NCI-H1436 (cell line): ENCODE measurements at places on chromosomes 11 and 22.

DNA sequence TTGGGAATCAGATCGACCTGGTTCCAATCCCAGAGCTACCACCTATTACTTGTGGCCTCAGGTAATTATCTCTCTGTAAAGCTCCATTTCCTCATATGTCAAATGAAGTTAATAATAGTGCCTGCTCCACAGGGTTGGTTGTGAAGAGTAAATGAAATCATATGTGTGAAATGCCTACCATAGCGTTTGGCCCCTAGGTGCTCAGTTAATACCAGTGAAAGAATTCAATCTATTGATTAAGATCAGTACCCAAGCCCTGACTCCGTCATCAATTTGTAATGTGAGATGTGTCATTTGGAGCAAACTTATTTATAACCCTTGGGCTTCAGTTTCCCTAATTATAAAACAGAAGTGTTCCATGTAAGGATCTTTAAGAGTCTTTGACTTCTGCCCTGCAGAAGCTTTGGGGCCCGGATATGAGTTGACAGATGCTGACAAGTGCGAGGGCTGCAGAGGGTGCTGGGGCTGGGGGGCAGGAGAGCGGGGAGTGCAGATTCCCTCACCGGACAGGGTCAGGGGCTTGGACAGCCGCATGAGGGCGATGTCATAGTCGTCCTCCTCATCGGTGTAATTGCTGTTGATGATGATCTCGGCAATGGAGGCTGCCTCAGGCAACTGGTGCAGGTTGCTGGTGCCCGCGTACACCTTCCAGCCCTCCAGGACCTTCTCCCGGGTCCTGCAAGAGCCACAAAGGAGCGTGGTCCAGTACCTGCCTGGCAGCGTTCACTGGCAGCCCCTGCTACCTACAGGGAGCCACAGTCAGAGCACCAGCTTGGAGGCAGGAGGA lies 20.9 kb downstream of the TMPRSS13 start:
- DNase-seq: no peak

- no peak for DNase-seq
Observed at GRCh38 chr22:46513908-46514550, 23.4 kb downstream of the CELSR1 start.

DNA sequence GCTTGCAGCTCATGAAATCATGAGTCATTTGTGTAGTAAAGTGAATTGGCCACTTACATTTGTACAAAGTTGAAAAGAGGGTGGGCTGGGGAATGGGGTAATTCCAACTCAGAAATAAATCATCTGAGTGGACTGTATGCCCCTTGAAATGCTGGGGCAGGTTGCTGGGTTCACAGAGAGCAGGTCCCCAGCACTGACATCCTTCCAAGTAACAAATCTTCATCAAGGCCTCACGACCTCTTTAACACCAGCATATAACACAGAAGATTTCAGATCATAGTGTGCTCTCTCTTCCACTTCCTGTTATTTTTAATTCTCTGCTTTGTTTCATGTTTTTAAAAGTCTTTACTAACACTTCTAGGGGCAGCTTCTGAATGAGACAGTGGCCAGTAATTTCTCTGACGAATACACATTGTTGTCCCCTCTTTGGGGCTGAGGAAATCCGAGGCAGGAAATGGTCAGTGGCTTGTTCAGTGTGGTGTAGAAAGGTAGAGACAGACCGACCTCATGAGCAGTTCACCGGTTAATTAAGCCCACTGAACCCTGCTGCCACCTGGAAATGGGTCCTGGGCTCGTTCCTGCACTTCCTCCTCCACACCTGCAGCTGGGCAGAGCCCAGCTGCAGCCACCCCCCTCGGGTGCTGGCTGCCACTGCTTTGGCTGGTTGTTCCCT lies 127.7 kb downstream of the MAML2 start:
- DNase-seq: no peak

- no peak for DNase-seq
Observed at GRCh38 chr22:32309585-32310251, 47.9 kb upstream of the RFPL3 start.

DNA sequence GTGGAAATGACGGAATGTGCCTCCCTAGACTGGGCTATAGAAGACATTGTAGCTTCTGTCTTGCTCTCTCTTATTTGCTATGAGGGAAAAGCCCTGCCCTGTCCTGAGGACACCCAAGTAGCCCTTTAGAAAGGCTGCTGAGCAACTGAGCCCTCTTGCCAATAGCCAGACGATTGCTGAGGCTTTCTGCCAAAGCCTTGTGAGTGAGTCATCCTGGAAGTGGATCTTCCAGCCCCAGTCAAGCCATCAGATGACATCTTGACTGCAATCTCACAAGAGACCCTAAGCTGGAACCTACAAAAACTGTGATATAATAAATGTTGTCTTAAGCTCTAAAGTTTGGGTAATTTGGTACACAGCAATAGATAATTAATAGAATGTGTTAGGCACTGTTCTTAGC lies 3.9 kb upstream of the TRAF6 start:
- DNase-seq: no peak

- no peak for DNase-seq
Observed at GRCh38 chr22:36714110-36714509, 10.6 kb upstream of the CACNG2 start.

- DNase-seq: no peak
Observed at GRCh38 chr22:45105281-45105702, 58.4 kb upstream of the NUP50 start.

DNA sequence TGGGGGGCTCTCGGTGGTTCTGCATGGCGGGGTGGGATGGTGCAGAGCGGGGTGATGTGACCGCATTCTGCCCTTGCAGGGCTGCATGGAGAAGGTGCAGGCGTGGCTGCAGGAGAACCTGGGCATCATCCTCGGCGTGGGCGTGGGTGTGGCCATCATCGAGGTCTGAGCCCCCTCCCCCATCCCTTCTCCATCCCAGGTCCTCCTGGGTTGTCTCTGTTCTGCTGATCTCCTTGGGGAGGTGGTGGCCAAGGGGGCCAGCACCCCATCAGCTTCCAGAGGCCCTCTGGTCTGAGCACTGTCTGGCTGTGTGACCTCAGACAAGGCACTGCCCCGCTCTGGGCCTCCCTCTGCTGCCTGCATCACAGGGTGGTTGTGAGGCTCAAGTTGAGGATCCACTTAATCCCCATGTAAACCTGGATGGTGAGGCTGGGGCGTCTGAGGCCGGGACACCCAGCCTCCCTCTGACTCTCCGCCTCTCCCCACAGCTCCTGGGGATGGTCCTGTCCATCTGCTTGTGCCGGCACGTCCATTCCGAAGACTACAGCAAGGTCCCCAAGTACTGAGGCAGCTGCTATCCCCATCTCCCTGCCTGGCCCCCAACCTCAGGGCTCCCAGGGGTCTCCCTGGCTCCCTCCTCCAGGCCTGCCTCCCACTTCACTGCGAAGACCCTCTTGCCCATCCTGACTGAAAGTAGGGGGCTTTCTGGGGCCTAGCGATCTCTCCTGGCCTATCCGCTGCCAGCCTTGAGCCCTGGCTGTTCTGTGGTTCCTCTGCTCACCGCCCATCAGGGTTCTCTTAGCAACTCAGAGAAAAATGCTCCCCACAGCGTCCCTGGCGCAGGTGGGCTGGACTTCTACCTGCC lies 53.3 kb downstream of the CD82 start:
- no peak for DNase-seq

GRCh38 chr22:49010901-49011300 lies 816.8 kb downstream of the BRD1 start:
- no peak for DNase-seq

- no peak for DNase-seq
Observed at GRCh38 chr11:120243221-120243620, 3.3 kb downstream of the POU2F3 start.

GRCh38 chr11:75945947-75946346 lies 130.9 kb downstream of the UVRAG start:
- DNase-seq: no peak

- DNase-seq: no peak
Observed at GRCh38 chr11:127385071-127385470, 384.5 kb upstream of the KIRREL3 start.

GRCh38 chr11:122201106-122201505 lies 85.1 kb upstream of the BLID start:
- DNase-seq: no peak

GRCh38 chr11:101211407-101211975 lies 81.9 kb upstream of the PGR start:
- no peak for DNase-seq
